Stimulated activated CD4-positive, alpha-beta T cell treated with anti-CD3 and anti-CD28 coated beads, Interleukin-1b, Interleukin-23, amount 100 ng/mL, for 1 hour (primary cell): ENCODE measurements at places on chromosomes 4 and X.
A peak's percentile ranks its signal among the peaks of the same experiment; 100 is the strongest.

GRCh38 chr4:142480244-142480643 is 365.9 kb downstream of the INPP4B start:
- DNase-seq: no peak

GRCh38 chrX:12988797-12989196 is 13.9 kb downstream of the TMSB4X start:
- no peak for DNase-seq

GRCh38 chr4:112421911-112422310 is 94.1 kb downstream of the NEUROG2 start:
- no peak for DNase-seq

- DNase-seq: no peak
These were observed 389.7 kb downstream of the SPRY1 start for GRCh38 chr4:123786163-123786915.

DNA sequence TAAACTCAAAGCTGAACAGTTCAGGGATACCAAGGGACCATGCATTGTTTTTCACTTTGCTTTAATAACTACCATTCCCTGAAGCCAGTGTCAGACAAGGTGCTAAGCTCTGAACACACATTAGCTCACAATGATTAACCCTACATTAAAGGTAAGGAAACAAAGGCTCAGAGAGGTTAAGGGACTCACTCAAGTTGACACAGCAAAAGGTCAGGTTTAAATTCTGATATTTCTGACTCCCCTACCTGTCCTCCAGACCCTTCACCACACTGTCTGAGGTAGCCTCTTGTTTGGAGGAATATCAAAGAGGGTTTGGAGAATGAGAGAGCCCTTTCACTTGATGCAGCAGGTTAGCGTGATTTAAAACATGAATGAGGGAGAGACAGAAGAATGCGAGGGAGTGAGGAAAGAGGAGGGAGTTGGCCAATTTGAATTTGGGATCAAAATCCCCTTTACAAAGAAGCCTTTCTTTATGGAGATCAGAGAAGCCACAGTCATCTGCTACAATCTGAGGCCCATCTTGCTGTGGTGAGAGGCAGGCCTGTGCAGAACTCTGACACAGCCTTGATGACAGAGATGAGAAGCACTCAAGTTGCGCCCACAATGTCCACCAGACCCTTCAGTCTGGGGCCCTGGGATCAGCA is 103.5 kb downstream of the FHDC1 start:
- DNase-seq: no peak

GRCh38 chrX:50393902-50394301 is 76.7 kb downstream of the DGKK start:
- DNase-seq: no peak

DNA sequence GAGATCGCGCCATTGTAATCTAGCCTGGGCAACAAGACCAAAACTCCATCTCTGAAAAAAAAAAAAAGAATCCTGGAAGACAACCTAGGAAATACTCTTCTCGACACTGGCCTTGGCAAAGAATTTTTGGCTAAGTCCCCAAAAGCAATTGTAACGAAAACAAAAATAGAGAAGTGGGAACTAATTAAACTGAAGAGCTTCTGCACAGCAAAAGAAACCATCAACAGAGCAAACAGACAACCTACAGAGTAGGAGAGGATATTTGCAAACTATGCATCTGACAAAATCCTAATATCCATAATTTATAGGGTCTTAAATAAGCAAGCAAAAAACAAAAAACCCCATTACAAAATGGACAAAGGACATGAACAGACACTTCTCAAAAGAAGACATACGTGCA is 76.5 kb upstream of the DUSP21 start:
- no peak for DNase-seq

DNA sequence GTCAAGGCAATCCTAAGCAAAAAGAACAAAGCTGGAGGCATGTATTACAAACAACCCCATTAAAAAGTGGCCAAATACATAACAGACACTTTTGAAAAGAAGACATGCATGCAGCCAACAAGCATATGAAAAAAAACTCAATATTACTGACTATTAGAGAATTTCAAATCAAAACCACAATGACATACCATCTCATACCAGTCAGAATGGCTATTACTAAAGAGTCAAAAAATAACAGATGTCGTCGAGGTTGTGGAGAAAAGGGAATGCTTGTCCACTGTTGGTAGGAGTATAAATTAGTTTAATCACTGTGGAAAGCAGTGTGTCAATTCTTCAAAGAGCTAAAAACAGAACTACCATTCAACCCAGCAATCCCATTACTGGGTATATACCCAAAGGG is 604.6 kb upstream of the GRIA3 start:
- DNase-seq: no peak

GRCh38 chr4:78694457-78694787 is 81.7 kb upstream of the BMP2K start:
- no peak for DNase-seq

GRCh38 chr4:8553216-8553615 is 27.0 kb upstream of the GPR78 start:
- DNase-seq: no peak

DNA sequence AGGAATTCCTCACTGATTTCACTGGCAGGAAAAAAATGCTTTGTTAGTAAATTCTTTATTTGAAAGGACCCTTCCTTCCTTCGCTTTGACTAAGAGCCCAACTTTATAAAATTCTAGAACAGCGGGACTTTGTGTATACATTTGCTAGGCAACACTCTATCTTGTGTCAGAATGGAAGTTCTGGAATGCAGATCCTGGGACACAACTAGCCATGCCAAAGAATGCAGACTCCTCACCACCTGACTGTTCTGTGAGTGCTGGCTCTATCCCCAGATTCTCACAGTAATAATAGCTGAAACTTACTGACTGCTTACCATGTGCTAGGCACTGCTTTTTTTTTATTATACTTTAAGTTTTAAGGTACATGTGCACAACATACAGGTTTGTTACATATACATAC is 73.3 kb upstream of the ZDHHC15 start:
- DNase-seq: no peak

DNA sequence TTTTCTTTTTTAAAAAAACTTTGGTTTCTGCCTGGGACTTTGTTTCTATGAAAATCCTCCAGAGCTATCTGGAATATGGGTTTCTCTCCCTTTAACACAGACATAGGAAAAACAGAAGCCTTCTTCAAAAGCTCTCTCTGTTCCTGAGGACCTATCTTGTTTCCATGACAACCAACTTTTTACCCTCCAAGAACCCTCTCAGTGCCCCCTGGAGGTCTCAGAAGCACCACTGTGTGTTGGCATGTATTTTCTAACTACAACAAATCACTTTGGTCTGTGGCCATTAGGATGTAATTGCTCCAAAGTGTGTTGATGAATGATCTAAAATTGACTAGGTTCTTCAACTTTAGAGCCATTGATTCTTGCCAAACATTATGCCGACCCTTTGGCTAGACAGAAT is 1331.6 kb downstream of the ADGRL3 start:
- no peak for DNase-seq

DNA sequence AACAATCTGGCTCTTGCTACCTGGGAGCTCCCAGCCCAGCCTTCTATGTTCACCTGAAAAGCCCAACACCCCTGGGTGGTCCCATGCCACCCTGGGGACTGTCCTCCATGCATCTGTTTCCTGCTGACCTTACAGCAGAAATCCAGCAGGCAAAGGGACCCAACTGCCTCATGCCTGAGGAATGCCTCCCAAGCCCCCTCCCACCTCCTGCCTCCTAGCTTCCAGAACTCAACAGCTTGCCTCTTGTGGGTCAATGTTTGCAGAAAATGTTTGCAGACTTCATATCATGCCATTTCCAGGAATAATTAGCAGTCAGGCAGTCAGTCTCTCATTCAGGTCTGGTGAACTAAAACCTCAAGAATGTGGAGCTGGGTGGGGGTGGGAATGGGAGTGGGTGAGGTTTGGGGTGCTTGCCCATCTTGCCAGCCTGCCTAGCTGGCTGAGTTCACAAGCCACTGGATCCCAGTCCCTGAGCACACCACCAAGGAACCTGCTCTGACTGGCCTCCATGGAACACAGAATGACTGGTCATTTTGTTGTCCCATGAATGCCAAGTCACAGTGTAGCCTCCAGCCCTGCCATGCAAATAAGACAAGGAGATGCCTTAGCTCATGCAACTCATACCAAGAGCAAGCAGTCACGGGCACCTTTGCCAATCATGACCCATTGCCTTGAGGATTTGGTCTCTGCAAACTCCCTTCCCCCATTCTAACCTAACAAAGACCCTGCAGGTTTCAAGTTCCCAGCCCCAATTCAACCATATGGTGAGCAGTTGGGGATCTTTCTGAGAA is 12.1 kb upstream of the PLAC1 start:
- DNase-seq: no peak

- no peak for DNase-seq
These were observed 610.2 kb downstream of the PCDH18 start for GRCh38 chr4:136922066-136922465.

DNA sequence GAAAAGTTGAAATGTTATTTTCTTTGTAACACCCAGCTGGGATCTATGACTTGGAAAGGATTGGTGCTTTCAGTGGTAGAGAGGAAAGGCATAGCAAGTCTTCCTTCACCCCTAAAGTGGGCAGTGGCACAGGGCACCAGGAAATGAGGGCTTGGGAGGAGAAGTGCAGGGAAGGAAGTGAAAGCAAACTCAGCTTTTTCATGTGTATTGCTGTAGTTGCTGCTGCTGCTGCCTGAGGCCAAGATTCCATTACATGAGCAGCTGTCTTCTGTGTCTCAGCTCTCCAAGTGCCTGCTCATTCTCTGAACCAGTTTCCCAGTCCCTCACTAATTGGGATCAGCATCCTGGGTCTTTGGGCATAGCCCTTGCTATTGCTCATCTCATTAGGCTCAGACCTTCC is 2.6 kb downstream of the HCCS start:
- no peak for DNase-seq

DNA sequence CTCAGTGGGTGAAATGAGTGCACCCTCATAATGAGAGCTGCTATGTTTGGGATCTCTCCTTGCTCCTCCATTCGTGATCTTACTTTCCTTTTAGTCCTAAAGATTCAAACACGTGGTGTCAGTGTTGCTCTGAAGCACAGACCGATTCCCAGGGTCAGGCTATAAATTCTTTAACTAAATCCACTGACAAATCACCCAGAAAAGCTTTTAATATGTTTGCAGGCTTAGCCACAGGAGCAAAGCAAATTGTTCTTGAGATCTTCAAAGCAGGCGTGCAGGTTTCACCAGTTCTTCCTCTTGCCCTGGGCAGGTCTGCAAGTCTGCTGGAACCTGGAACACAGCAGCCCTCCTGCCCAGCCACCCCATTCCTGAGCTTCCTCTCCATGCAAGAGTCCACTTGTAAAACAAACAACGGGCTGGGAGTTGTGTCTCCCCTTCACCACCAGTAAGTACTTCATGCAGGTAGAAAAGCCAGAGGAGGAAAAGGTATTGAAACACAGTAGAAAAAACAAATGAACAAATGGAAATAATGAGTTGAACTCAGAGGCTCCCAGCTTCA is 70.1 kb upstream of the ENPP6 start:
- no peak for DNase-seq

GRCh38 chrX:49276671-49277534 is 7.3 kb downstream of the PPP1R3F start:
- no peak for DNase-seq

DNA sequence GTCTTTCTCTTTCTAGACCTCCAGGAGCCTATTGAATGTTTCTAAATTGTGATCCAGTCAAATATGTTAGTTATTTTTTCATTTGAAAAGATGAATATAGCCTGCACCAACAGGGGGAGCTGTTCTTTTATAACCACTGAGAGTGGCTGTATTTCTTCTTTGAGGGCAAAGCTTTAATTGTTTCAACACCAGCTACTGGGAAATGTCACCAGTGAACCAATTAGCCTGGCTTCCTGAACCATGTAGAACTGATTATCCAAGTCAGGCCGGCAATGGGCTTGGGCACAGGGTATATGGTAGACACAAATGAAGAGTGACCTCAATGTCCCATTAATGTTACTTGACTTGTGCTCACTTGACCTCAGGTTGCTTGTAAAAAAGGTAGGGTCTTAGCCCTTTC is 4.8 kb upstream of the DAPP1 start:
- DNase-seq: peak; percentile 18
